ENCODE measurements at places on chromosomes 16 and 17. TPM values are rescaled to one million over a fixed set of nuclear protein-coding genes. Genes with fewer than 3 reads are reported as not detected.

PPY gene
- not detected for total RNA-seq

OR1D2 gene
- total RNA-seq: not detected

KRT17 gene
- total RNA-seq: 2.8 TPM

RNF227 gene
- total RNA-seq: 5.1 TPM

PKMYT1 gene
- 4.2 TPM for total RNA-seq

GOSR2 gene
- 67.4 TPM for total RNA-seq

CD19 gene
- total RNA-seq: not detected

TSPOAP1 gene
- 1.5 TPM for total RNA-seq

CTRB1 gene
- total RNA-seq: not detected

DNAAF1 gene
- not detected for total RNA-seq

All from smooth muscle cell of the umbilical artery (primary cell).